Inflammatory macrophage (primary cell): ENCODE measurements at places on chromosomes 2 and 18.

DNA sequence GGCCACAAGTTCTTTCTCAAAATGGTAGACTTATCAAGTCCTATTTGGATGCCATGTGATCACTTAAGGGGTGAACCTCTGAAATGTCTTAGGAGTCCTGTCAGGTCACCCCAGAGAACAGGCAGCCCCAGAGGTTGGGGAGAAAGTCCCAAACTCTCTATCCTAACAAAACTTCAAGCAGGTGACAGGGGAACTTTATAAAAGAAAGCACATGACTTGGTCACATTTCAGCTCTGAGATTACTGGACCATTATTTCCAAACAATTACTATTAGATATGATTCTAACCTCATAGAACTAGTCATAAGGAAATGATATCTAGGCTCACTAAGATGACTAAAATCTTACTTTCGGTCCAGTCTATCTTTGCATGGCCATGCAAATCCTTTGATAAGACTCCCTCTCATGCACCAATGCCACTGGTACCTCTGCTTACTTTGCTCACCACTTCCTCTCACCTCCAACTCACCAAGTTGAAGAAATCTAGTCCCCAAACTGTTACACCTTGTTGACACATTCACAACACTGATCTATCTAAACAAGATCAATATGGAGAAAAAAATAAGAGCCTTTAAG lies 107.0 kb downstream of the GALNT14 start:
- no peak for DNase-seq

GRCh38 chr18:8359076-8359475 lies 250.2 kb upstream of the RAB12 start:
- DNase-seq: no peak

DNA sequence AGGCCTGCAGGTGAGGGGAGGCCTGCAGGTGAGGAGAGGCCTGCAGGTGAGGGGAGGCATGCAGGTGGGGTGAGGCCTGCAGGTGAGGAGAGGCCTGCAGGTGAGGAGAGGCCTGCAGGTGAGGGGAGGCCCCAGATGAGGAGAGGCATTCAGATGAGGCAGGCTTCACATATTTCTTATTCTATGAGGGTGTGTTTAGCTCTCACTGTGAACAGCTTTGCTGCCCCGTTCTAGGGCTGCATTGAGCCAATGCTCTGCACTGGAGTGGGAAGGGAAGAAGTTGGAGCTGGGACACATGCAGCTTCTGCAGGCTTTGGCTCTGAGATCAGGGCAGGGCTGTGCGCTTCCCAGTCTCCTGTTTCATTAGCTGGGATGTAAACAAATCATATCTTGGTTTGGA lies 19.5 kb downstream of the TPO start:
- DNase-seq: no peak

GRCh38 chr18:12291690-12292089 lies 16.4 kb upstream of the TUBB6 start:
- DNase-seq: no peak

GRCh38 chr18:1907470-1908206 lies 663.7 kb downstream of the METTL4 start:
- DNase-seq: no peak

DNA sequence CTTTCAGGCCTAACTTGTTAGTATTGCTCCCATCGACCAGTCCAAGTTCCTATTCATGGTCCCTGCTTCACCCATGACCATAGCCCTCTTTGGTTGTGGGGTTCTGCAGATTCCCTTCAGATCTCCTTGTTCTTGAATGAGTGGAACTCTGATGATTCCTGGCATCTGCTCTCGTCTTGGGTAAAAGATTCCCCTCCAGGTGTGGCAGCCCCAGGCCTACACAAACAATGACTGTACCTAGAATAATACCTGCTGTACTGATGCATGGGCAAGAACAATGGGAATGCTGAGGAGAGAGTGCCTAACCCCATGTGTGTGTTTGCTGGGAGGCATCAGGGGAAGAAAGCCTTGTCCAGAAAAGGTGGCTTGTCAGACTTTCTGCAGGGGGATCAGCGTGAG lies 39.2 kb upstream of the MRPL19 start:
- no peak for DNase-seq

DNA sequence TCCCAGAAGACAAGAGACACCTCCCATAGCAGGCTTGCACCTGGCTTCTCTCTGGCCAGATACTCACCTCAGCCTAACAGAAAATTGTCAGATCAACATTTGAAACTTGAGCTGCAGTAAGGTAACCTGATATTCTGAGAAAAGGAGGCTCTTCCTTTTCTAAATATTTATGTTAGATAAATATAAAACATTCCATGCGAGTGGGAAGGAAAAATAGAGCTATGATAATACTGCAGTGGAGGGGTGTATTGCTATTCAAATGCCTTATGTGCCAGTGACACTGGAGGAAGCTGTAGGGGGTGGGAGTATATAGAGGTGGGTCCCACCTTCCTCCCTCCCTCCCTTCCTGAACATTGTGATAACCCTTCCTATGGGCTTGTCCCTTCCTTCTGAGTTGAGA lies 515.5 kb upstream of the CHAC2 start:
- no peak for DNase-seq

DNA sequence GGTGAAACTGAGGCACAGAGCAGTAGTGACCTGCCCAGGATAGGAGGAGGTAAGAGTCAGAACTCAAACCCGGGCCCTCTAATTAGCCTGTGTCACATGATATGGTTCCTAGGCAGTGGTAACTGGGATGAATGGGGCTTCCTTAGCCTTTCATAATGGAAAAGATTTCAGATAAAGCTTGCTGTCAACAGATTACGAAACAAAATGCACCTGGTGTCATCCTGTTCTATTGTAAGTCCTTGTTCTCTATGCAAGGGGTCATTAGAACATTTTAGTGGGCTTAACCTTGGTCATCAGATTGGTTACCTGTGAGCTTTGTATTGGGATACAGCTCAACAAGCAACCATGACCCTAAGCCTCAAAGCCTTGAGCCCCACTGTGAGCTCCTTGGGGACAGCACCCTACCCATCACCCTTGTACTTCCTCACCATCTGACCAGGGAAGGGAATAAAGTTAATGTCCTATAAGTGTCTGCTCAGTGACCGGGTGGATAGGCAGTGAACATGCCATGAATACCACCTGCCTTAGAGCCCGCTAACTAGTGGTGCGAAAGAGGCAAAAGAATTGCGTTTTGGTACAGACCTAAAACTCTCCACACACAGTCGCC lies 70.3 kb upstream of the RMDN2 start:
- DNase-seq: no peak

DNA sequence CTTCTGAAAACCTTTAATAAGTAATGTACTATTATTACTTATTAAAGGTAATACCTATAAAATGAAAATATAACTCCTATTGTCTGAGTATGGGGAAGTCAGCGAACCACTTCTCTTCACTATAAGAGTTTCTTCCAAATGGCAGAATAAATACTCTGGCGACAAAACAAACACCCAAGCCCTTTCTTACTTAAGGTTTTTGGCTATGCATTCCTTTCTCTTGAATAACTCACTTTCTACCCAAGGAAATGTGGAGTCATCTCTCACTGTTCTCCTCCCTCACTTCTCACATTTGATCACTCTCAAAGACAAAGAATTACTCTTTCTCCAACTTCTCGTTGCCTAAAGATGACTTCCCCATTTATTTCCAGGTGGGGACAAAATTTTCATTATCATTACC lies 816.8 kb upstream of the CRIM1 start:
- no peak for DNase-seq

GRCh38 chr18:59950215-59950944 lies 50.6 kb downstream of the PMAIP1 start:
- DNase-seq: no peak

DNA sequence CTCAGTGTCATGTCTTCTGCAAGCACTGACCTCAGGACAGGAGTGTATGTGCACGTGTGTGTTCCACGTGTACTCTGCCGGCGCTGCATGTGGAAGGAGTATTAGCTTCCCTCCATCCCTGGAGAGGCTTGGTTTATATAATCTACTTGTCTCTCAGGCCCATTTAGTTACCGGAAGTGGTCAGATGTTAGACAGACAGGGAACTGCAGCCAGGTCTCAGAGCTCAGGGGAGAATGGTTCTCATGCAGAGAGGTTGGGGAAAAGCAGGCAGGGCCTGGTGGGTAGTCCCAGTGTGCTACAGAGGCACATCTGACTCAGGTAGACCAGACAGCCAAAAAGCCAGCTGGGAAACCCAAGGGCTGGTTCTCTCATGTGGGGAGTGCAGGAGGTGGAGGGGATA lies 167.9 kb downstream of the CTIF start:
- no peak for DNase-seq

DNA sequence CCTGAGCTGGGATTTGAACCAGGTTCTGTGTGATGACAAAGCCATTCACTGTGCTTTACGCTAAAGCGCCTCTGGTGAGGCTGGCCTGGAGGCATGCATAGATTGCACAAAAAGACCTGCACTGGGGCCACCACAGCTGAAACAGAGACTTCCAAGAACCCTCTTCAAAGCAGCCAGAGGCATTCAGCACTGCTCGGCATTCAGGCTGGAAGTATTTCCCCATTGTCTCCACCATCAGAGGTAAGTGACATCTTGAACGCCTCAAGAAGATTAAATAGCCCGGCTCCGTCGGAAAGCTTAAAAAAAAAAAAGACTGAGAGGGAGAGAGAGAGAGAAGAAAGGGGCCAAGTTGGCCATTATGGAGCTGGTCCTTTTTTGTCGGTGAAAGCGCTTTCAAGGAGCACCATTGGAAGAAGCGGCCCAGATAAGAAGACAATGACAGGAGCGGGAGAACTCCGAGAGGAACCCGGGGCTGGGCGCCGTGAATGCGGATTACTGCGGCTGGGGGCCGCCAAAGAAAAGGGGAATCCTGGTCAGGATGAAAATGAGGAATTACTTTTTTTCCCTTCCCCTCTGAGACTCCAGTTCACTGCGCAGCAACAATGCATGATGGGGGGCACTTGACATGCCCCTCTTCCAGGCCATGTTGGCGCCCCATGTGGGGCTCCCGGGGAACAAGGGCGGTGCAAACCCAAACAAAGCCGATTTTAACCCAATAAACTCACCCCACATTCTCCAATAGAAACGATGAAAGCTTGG lies 228.3 kb downstream of the MYCN start:
- DNase-seq: no peak

- no peak for DNase-seq
Measured at GRCh38 chr2:27420996-27421395, 7.4 kb upstream of the NRBP1 start.

DNA sequence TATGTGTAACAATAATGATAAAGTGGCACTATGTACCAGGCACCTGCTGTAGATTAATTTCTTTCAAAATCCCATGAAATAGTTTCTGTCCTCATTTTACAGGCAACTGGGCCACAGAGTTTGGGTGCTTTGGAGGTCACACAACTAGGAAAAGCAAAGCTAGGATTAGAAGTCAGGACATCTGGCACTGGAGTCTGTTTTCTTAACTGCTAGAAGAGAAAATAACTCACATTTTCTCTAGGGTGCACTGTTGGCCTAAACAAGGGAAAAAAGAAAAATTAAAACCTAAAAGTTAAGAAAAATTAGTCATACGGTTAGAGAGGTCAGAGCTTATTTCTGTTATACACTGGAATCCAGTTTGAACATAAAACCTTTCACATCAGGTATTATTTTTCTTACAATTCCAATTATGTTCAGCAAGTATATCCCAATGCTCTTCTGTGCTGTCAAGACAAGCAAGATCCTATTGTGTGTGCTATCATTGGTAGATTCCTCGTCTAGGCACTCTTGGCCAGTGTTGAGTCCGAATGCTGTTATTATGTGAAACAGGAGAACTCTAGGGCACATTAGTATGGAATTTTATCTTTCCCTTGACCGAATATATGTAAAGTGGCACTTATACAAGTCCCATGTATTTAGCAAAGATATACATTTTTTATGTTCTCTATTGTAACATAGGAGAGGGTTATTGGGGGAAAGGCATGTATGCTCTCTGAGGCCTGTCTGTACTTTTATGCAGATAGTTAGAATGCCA lies 1.5 kb upstream of the OSGEPL1 start:
- DNase-seq: no peak

- DNase-seq: no peak
Measured at GRCh38 chr2:201285499-201285898, 25.2 kb downstream of the CASP8 start.

DNA sequence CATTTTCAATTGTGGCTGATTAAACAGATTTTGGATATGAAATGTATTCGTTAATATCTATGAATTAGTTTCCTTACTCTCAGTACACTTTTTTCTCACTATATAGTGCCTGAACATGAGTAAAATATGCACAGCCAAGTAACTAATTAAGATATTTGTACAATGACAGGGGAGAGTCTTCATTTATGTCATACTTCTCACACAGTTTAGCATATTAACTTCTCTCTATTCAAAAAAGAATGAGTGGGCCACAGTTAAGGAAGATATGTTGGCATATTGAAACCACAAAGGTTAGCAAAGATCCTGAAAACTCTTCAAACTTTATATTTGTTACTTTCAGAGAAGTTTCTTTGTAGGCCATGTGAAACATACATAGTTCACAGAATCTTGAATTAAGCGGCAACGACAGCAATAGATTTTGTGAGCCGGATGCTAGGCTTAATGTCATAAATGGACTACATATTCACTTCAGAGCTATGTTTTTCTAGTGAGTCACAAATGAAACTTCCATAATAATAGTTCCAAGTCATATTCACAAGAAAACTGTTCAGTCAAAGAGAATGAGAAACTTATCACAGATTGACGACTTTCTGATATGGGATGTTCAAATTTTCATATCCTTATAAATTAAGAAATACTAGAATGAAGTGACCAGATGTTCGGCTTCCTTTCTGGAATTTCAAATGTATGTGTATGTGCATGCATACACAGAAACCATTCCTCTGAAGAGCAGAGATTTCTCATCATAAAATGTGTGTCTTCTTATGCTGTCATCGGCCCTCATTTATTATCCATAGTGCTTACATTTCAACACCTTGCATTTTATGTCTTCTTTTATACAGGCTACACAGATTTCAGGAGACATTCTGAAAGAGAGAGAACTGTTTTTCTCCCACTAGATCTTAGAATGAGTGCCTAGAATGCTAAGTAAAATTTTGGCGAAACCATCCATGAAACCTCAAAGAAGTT lies 584.0 kb downstream of the SATB2 start:
- no peak for DNase-seq

GRCh38 chr18:76518860-76519538 lies 24.0 kb upstream of the ZNF516 start:
- DNase-seq: no peak

DNA sequence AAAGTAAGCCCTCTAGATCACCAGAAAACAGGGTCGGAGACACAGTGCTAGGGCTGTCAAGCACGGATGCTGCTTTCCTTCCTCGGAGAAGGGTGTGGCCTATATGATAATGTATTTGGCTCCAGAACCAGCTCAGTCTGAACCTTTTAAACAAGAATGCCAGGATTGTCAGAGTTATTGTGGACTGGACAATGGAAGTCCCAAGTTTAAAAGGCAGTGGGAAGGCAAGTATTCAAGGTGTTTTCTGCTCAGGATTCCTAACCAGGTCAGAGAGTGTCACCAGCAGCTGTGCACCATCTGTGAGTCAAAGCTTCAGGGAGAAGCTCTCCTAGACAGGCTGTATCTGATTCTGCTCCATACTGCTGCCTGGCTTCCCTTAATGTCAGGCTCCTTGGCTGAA lies 94.8 kb downstream of the SPOPL start:
- no peak for DNase-seq

DNA sequence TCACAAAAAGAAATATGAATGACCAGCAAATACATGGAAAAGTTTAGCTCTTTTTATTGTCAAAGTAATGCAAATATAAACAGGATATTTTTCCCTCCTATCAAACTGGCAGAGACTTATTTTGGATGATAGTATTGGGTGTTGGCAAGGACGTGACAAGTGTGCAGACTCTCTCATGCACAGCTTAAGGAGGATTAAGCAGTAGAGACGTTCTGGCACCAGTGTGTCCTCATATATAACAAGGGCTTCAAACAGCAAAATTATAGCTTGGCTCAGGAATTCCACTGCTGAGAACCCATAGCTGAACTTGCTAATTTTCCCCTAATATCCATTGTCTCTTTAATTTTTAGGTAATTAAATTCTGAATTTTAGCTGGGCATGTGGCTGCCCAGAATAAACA lies 114.4 kb downstream of the FAM124B start:
- DNase-seq: no peak
